ENCODE measurements at places on chromosomes 13 and 19.

DNA sequence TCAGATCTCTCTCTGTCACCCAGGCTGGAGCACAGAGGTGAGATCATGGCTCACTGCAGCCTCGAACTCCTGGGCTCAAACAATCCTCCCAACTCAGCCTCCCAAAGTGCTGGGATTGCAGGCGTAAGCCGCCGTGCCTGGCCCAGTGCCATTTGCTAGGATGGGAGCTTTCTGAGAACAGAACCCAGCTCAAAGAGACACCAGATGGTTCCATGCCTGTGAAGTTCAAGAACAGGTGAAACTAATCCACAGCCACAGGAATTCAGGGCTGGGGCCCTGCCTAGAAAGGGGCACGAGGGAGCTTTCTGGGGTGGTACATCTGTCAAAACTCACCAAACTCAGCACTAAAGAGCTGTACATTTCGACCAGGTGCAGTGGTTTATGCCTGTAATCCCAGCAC, 4.2 kb downstream of the SLC7A9 start:
- no peak for DNase-seq

- DNase-seq, result no peak
Observed at GRCh38 chr19:5339198-5339949, 1.2 kb downstream of the PTPRS start.

- no peak for DNase-seq
Observed at GRCh38 chr13:39556866-39557265, 46.1 kb downstream of the LHFPL6 start.

DNA sequence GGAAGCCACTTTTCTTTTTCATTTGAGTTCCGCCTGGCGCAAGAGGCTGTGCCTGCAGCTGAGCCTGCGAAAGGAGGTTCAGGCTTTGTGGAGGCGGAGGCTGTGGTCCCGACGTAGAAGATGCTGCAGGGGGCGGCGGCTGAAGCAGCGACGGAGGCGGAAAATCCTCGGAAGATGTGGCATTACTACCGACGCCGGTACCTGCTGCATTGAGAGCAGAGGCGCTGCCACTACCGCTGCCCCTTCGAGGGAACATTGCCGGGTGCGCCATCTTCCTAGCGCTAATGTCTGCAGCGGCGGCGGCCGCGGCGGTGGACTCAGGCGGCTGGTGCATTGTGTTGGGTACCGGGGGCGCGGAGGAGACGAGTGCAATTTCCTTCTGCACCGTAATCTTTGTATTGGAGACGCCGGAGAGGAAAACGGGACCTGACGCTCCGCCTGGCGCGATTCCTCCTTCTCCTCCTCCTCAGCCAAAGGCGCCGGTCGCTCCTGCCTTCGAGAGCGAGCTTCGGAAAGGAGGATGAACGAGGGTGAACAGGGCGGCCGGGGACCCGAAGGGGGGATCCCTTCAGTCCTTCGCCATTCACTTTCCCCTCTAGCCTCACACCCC, at the start of gene TSC22D1:
TSS of gene TSC22D1 (minus strand) at position 590 of the 610 bp plus-strand sequence. CDS start at position 334, 256 bp downstream.
- DNase-seq, result peak; percentile 38

DNA sequence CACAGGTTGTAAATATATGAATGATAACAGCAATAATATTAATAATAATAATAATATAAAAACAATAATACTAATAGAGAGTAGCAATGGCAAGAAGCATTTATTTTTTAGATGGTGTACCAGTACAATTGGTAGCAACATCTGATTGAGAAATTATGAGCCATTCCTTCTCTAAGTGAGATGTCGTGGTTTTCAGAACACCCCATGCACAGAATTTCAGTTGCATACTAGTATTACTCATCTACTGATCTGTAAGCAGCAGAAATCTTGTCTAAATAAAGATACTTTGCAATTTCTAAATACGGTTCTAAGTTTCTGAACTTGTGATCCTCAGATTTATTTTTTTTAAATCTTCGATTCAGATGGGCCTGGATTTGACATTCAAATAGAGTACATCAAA, 788.0 kb upstream of the ATXN8OS start:
- no peak for DNase-seq

DNA sequence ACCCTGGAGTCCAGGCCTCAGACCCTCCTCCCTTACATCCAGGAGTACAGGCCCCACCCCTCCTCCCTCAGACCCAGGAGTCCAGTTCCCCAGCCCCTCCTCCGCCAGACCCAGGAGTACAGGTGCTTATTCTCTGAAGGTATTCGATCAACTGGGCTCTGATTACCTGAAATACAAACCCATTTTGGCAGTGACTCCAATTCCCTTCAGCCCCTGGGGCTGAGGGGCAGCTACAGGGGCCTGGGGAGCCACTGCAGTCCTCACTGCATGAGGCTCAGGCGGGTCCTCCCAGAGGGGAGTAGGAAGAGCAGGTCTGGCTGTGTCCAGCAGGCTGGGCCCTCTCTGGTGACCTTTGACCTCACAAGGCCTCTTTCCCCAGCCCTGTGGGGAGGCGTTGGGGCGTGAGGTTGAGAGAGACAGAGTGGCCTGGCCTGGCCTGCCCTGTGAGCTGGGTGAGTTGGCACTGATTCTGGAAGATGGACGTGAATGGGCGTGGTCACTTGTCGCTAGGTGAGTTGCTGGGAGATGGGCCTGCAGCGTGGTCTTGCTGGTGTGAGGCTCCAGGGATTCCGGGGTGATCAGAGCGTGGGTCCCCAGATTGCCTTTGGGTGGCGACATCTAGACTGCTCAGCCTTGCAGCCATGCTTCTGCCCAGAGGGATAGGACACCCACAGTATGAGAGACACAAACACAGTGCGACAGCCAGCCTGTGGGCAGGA, 3.1 kb downstream of the BCAT2 start:
- DNase-seq, result no peak

DNA sequence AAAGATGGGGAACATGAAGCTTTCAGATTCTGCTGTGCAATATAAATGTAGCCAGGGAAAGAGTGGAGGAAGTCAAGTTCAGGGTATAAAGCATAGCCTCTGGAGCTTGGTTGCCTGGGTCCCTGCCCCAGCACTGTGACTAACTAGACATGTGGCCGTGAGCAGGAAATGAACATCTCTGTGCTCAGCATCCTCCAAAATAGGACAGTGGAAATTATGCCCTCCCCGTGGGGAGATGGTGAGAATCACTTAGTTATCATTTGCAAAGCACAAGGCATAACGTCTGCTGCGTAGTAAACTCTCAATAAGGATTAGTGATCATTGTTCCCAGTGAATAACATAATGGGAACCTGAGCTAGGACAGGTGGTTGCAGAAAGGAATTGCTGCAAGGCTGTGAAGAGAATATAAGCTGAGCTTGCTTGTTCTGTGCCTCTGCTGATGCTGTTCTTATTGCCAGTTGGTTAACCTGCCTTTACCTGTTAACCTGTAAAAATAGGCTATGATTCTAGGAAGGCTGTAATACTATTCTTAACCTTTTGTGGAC, 441.0 kb downstream of the COG6 start:
- DNase-seq, result no peak

DNA sequence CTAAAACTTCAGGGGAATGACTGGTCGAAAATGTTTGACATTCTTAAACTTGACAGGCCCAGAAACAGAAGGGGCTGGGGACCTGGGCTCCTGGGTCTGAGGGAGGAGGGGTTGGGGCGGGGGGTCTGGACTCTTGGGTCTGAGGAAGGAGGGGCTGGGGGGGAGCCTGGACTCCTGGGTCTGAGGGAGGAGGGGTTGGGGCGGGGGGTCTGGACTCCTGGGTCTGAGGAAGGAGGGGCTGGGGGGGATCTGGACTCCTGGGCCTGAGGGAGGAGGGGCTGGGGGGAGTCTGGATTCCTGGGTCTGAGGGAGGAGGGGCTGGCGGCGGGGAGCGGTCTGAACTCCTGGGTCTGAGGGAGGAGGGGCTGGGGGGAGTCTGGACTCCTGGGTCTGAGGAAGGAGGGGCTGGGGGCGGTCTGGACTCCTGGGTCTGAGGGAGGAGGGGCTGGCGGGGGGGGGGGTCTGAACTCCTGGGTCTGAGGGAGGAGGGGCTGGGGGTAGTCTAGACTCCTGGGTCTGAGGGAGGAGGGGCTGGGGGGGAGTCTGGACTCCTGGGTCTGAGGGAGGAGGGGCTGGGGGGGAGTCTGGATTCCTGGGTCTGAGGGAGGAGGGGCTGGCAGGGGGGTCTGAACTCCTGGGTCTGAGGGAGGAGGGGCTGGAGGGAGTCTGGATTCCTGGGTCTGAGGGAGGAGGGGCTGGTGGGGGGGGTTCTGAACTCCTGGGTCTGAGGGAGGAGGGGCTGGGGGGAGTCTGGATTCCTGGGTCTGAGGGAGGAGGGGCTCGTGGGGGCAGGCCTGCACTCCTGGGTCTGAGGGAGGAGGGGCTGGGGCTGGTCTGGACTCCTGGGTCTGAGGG, 5.5 kb upstream of the KLK6 start:
- DNase-seq, result no peak

DNA sequence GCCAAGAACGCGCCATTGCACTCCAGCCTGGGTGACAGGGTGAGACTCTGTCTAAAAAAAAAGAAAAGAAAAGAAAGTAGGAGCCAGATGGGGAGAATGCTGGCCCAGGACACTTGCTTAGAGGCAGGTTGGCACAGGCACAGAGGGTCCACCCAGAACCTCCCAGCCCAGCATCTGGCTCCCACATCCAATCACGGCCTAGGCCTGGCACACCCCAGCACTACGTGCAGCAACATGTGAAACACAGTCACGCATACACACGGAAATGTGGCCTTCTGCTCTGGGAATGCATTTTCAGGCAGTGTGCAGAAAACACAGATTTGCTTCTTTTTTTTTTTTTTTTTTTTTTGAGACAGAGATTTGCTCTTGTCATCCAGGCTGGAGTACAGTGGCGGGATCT, 20.9 kb upstream of the FOSB start:
- DNase-seq, result no peak

GRCh38 chr19:29326351-29326750, 113.4 kb upstream of the UQCRFS1 start:
- no peak for DNase-seq

GRCh38 chr19:15393963-15394362, 14.4 kb upstream of the AKAP8 start:
- DNase-seq, result no peak

GRCh38 chr19:16334411-16334810, 9.8 kb downstream of the KLF2 start:
- DNase-seq, result no peak
